ENCODE measurements at places on chromosomes 4 and X.

GRCh38 chr4:26809811-26810210 lies 50.8 kb upstream of the STIM2 start:
- no peak for DNase-seq

GRCh38 chr4:27514711-27515110 lies 654.1 kb downstream of the STIM2 start:
- no peak for DNase-seq

DNA sequence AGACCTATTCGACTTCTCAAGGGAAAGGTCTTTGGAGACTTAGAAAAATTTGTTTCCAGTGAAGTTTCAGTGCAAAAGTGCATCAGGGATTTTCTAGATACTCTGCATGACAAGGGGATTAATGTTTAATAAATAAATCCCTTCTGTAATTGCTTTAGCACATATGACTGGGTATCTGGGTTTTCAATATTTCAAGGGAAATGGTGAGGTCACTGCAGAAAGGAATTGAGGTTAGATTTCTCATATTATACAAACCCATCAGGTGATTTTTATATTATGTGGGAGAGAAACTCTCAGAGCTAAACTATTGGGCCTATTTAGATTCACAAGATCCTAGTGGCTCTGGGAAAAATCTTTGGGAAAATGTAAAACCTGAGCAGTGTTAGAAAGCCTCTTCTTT lies 48.3 kb upstream of the SLC4A4 start:
- no peak for DNase-seq

DNA sequence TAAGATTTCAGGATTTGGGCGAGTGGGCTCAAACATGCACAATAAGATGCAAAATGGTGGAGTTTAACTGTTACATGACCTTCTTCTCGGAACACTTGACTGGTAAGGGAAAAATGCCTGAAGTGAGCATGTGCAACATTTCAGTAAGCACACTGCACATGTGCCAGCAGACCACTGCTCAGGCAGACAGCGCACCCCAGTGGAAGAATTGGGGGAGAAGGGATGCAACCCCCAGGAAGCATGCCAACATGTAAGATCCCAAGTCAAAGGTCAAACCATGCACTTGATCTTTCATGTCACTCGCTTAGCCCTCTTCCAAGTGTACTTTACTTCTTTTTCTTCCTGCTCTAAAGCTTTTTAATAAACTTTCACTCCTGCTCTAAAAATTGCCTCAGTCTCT lies 256.3 kb downstream of the CENPC start:
- no peak for DNase-seq

- no peak for DNase-seq
Observed at GRCh38 chr4:53916431-53916889, 147.9 kb downstream of the CHIC2 start.

- DNase-seq, result no peak
Observed at GRCh38 chr4:47473141-47473750, 9.7 kb upstream of the COMMD8 start.

DNA sequence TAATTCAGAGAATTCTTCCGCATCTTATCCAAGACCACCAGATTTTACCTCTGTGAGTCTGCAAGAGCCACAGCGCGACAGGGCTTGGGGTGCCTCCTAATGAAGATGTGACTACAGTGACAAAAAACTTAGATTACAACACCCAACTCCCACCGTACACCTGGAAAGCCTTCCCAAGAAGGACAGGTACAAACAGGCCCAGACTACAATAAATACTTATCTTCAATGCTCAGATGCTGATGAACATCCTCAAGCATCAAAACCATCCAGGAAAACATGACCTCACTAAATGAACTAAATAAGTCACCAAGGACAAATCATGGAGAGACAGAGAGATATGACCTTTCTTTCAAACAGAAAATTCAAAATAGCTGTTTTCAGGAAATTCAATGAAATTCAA lies 20.8 kb upstream of the ABCG2 start:
- DNase-seq, result no peak

DNA sequence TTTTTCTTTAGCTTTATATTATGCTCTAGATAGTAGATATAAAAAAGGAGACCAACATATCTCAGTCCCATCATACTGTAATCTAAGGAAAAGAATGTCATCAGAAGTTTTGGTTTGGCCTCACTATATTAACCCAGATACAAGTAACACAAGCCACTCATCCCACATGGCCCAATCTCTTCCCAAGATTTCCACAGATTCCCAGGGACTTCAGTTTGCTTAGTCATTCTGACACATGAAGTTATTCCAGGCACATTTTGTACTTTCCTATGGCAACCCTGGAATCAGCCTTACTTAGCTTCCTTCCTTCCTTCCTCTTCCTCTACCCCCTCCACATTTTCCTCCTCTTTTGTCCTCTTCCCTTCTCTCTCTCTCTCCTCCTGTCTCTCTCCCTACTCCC lies 21.7 kb upstream of the DCLK2 start:
- DNase-seq, result no peak
